ENCODE measurements at places on chromosomes 5 and 9.

GRCh38 chr5:133439859-133440258 is 172.5 kb downstream of the FSTL4 start:
- no peak for DNase-seq

DNA sequence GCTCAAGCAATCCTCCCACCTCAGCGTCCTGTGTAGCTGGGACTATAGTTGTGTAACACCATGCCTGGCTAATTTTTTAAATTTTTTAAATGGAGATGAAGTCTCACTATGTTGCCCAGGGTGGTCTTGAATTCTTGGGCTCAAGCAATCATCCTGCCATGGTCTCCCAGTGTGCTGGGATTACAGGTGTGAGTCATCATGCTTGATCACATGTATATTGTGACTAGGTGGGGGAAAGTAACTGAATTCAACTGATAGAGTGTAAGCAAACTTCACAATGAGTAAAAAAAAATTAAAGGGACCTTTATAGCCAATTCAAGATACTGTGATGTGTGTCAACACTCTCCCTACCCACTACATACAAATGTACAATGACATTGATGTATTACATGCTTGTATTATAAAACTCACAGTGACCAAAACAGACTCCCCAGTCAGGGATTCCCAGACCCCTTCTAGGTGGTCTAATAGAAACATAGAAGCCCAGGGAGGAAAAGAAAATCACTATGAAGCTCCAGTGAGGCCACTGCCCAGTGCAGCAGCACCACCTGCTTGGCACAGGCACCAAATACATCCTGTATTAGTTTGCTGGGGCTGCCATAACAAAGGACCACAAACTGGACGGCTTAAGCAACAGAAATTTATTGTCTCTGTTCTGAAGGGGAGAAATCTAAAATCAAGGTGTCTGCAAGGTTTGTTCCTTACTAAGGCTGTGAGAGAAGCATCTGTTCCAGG is 8.8 kb downstream of the PLGRKT start:
- no peak for DNase-seq

- no peak for DNase-seq
Measured at GRCh38 chr5:159844267-159845121, 71.8 kb upstream of the ADRA1B start.

- no peak for DNase-seq
Measured at GRCh38 chr9:93263334-93264229, 79.6 kb downstream of the WNK2 start.

GRCh38 chr5:67900514-67900913 is 315.0 kb upstream of the PIK3R1 start:
- no peak for DNase-seq

DNA sequence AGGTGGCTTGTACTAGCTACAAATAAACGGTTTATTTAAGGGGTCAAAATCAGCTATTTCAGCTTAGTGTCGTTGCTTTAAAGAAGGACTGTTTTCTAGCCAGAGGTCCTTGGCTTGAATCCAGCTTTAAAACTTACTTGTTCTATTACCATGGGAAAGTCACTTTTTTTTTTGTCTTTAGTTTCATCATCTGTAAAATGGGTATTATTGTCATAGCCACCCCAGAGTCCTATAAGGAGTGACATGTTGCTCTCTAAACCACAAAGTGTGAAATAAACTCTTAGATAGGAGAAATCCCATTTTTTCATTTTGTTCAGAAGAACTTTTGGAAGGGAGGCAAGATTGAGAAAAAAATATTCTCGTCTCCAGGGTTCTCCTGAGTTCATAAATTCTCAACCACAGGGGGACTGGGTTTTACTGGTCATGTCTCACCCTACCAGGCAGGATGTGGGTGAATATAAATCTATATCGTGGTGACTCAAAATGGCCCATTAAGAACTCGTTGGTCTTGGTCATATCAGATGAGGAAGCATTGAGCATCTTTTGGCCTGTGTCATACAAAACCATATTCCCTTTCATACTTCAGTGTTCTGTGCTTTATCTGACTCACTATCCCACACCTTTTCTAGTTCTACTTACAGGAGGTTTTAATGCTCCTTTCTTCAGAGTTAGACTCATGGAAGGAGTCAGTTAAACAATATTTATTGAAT is 202.7 kb upstream of the NR3C1 start:
- no peak for DNase-seq

DNA sequence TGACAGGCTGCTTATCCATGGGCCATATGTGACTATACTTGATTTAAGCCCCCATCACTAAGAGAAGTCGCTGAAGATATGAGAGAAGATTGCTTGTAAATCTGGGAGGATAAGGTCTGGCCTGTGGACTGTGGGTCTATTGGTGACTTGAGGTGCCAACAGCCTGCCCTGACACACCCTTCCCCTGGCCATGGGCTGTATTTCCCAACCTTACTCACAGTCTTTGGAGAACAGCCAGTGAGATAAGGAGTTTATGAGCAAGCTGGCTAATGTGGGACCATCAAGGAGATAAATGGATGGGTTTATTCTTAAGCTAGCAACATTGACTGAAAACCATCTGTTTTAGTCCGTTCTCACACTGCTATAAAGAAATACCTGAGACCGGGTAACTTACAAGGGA is 231.3 kb downstream of the ZSWIM6 start:
- no peak for DNase-seq

- DNase-seq: no peak
Measured at GRCh38 chr9:88420227-88420626, 32.0 kb downstream of the SPIN1 start.

- no peak for DNase-seq
Measured at GRCh38 chr5:172529896-172530295, 75.6 kb upstream of the SH3PXD2B start.

GRCh38 chr5:32055891-32056866 is 117.9 kb downstream of the GOLPH3 start:
- no peak for DNase-seq

DNA sequence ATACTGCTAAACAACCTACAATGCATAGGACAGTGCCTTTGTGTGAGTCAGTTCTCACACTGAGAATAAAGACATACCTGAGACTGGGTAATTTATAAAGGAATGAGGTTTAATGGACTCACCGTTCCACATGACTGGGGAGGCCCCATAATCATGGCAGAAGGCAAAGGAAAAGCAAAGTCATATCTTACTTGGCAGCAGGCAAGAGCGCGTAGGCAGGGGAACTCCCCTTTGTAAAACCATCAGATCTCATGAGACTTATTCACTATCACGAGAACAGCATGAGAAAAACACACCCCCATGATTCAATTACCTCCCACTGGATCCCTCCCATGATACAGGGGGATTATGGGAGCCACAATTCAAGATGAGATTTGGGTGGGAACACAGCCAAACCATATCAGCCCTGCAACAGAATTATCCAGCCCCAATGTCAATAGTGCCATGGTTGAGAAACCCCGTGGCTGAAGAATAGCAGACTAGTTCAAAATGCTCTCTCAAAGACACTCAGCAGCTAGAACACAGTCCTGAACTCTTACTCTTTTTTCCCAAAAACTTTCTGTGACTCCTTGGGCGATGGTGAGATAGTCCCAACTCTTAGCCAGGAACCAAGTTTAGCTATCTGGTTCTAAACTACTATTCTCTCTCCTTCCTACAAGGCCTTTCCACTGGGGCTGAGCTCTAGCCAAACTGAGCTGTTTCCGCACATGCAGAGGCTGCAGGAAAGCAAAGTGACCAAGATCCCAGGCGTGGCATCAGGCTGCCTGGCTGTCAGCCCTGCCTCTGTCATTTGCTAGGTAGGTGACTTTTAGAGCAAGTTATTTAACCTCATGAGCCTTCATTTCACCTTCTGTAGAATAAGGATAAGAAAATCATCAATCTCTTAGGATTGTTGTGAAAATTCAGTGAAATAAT is 21.7 kb downstream of the FAT2 start:
- DNase-seq: no peak

GRCh38 chr5:95050708-95051107 is 234.2 kb downstream of the MCTP1 start:
- DNase-seq: no peak

DNA sequence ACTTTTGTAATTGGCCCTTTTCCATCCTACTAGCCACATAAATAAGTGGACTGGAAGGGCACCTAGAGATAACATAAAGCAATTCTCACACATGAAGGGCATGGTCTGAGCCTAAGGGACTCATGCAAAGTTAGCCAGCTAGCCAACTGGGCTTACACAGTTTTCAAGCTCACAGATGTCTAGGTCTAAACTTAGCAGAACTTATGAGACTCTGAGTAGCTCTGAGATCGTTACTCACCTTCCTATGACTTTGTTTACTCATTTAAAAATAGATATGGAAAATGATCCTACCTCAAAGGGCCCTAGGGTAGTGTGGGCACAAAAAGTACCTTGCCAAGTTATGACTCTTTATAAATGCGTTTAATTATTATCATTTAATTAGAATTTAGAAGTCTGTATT is 410.4 kb upstream of the MPDZ start:
- DNase-seq: no peak

Measured in NCI-H1105 treated with DMSO at 0.1 percent for 48 hours (cell line).